Activated naive CD4-positive, alpha-beta T cell treated with Interleukin-2 at 50 U/mL for 16 hours (primary cell): ENCODE measurements at places on chromosomes 13 and 19.

DNA sequence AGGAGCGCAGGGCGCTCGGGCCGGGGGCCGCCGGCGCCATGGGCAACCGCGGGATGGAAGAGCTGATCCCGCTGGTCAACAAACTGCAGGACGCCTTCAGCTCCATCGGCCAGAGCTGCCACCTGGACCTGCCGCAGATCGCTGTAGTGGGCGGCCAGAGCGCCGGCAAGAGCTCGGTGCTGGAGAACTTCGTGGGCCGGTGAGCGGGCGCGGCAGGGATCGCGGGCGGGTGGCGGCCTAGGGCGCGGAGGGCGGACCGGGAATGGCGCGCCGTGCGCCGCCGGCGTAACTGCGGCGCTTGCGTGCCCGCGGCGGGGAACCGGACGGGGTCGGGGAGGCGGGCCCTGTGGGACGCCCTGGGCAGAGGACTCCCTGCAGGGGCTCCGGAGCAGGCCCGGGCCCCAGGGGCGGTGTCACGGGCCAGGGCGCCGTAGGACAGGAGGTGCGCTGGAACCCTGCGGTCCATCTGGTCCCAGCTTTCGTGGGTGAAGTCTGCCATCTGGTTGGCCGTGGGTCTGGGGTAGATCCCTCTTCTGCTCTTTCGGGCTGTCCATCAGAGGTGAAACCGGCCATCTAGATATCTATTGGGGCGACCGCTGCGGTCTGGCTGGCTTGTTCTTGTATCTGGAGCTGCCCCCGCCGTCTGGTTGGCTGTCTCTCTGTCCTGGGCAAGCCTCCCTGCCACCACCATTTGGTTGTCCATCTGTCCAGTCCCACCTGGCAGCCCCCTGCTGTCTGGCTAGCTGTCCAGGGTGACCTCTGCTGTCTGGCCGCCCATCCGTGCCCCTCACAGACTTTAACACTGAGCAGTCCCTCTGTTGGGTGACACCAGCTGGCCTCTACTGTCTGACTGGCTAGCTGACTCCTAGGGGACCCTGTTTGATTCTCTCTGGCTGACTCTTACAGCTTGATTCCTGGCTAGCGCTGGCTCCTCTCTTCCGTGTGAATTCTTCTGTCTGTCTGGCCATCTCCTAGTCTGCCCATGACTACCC lies 622 bp downstream of the DNM2 start:
- DNase-seq, result peak; percentile 64

- no peak for DNase-seq
Measured at GRCh38 chr19:4183967-4184717, 1.7 kb downstream of the ANKRD24 start.

DNA sequence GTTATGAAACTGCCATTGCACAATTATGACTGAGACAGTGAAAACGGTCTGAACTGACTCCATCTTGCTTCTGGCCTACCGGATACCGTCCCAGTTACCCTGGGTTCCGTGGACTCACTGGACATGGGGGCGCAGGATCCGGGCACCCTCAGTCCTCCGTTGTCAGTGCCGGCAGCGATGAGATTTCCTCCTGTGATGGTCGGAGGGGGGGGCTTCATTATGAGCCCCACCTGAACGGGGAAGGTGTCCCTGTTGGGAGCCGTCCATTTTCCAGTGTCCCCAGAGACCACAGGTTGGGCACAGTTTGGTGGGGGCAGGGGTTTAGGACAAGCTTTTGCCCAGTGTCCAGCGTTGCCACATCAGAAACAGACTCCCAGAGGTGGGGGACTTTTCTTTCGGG lies 23.4 kb downstream of the TMEM255B start:
- DNase-seq, result no peak

GRCh38 chr19:54902061-54902460 lies 3.9 kb upstream of the NCR1 start:
- no peak for DNase-seq

DNA sequence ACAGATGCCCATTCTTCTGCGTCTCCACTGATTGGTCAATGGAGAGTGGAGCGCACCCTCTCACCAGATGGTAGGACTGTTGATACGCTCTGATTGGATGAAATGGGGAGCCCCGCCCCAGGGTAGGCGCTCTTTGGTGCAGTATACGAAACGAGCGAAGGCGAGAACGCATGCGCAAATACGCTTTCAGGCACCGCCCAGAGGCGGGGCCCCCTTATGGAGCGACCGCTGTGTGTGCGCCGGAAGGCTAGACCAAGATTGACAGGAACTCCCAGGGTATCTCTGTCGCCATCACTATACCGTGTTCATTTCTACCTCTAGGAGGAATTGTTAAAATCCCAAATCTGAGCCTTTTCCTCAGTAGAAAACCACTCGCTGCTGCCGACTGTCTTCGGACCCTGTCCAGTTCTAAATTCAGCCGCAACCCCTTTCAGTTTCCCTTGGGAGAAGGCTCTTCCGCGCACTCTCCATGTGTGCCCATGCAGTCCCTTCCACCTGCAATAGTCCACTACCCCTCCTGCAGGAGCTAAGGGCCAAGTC lies 720 bp upstream of the HNRNPL start:
- DNase-seq, result no peak

GRCh38 chr13:25766576-25766975 lies 285.2 kb downstream of the SHISA2 start:
- DNase-seq, result no peak

DNA sequence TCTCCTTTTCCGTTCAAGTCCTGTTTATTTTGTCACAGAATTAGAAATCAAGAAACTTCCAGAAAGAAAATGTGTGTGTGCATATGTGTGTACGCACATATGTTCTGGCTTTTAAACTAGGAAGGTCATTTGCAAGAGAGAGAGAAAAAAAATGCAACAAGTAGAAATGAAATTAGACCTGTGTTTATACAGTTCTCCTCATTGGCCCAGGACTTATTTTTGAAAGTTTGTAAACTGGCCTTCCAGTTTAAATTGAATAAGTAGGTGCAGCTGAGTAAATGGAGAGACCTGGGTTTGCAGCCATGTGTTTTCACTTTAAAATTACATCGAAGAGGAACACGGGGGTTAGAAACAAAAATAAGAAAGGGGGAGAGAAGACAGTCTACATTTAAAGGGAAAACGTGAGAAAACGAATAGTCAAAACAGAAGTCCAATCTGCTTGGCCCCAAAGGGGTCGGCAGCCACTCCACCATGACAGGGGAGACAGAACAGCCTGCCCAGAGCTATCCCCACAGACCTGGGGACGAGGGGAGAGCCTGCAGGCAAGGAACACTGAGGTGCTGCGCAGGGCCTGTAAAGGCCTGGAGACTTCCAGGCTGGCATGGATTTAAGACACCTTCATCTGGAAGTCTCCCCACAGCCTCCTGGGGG lies 216.8 kb upstream of the MAB21L1 start:
- DNase-seq, result no peak

DNA sequence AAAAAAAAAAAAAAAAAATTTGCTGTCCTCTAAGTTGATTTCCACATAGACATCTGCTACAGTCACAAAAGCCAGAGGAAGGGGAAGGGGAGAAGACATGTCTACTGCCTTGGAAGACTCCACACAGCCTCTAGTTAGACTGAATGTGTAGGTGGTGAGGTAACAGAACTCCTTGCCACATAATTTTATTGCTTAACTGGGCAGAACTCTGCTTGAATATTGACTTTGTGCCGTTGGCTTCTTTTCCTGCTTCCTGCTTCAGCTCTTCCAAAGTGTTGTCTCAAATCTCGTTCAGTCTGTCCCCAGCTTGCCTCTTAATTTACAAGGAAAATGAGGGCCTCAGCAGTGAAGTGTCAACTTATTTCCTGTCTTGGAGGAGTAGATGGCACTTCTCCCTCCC lies 37.1 kb downstream of the ESD start:
- DNase-seq, result no peak

GRCh38 chr19:50331221-50331993 lies 2.2 kb upstream of the KCNC3 start:
- no peak for DNase-seq

- no peak for DNase-seq
Measured at GRCh38 chr19:37999309-38000213, 92.6 kb downstream of the SIPA1L3 start.

DNA sequence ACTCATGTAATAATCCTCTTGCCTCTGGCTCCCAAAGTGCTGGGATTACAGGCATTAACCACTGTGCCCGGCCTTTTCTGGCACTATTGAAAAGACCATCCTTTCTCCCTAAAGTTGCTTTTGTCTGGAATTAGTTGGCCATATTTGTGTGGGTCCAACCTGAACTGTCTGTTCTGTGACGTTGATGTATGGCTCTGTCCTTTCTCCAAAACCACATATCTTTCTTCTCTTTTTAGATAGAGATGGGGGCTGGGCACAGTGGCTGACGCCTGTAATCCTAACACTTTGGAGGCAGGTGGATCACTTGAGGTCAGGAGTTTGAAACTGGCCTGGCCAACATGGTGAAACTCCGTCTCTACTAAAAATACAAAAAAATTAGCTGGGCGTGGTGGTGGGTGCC lies 17.9 kb downstream of the DNM2 start:
- no peak for DNase-seq

DNA sequence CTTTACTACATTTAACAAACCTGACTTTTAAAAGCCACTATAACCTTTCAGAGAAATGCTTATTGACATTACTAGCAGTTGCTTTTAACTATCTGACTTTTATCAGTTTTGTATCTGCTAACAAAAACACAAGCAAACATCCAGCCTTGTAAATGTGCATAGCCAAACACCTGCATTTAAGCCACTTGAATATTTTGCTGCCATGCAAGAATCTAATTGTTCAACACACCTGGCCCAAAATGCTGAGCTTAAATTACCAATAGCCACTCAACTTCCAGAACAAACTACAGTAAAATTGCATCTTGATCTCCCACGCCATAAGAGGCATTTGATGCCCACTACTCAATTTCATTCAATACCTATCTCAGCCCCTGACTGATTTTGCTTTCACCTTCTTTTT lies 9.3 kb downstream of the ZIC5 start:
- DNase-seq, result no peak

- DNase-seq, result no peak
Measured at GRCh38 chr13:98751367-98751782, 1.1 kb downstream of the SLC15A1 start.

DNA sequence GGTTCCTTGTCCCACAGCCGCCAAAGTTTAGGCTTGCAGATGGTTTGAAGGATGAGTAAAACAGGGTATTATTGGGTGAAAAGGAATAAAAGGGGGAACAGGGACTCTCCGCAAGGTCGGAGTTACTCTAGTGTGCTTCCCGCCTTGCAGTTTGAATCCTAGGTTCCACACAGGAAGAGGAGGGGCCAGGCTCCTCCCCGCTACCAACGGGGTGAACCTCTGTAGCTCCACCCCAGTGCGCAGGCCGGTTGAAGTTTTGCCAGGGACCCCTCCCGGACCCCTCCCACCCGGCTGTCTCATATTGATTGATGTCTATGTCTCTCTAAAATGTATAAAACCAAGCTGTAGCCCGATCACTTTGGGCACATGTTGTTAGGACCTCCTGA lies 11.6 kb upstream of the GTF2F2 start:
- DNase-seq, result no peak

- no peak for DNase-seq
Measured at GRCh38 chr13:98456413-98456845, 120.5 kb downstream of the STK24 start.

DNA sequence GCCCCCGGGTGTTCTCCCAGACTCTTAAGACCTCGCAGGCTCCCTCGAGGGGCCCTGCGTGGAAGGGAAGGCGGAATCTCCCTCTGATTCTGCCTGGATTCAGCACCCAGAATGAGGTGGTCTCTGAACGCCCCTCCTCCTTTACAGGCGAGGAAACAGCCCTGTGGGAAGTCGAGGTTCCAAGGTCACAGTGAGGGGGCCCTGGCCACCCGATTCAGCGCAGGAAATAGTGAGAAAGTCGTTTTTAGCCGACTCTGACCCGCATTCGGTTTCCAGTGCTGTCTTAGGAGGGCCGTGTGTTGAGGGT lies 1.1 kb downstream of the BSG start:
- DNase-seq, result no peak

GRCh38 chr19:892894-893689 lies at the start of the genes MED16 and RNU6-9:
TSS of gene MED16 (minus strand) at chr19:893187. CDS start at chr19:891131, 2,056 bp downstream.
TSS of gene RNU6-9 (plus strand) at chr19:893484.
- DNase-seq, result peak; percentile 89

DNA sequence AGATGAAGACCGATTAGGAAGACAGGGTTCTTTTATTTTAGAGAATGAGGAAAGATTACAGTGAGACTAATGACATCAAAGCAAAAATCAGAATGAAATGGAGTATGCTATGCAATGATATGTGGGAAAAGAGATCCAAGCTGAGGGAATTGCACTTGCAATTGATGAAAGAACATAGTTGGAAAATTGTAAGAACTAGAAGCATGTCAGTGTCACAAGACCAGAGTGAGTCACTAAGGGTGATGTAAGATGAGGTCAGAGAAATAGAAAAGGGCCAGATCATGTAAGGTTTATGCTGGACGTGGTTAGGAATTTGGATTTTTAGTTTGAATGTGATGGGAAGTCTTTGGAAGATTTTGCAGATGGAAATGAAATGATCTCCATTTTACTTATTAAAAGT lies 1937.3 kb downstream of the OLFM4 start:
- DNase-seq, result no peak

- no peak for DNase-seq
Measured at GRCh38 chr19:4703671-4704316, 19.8 kb downstream of the DPP9 start.

DNA sequence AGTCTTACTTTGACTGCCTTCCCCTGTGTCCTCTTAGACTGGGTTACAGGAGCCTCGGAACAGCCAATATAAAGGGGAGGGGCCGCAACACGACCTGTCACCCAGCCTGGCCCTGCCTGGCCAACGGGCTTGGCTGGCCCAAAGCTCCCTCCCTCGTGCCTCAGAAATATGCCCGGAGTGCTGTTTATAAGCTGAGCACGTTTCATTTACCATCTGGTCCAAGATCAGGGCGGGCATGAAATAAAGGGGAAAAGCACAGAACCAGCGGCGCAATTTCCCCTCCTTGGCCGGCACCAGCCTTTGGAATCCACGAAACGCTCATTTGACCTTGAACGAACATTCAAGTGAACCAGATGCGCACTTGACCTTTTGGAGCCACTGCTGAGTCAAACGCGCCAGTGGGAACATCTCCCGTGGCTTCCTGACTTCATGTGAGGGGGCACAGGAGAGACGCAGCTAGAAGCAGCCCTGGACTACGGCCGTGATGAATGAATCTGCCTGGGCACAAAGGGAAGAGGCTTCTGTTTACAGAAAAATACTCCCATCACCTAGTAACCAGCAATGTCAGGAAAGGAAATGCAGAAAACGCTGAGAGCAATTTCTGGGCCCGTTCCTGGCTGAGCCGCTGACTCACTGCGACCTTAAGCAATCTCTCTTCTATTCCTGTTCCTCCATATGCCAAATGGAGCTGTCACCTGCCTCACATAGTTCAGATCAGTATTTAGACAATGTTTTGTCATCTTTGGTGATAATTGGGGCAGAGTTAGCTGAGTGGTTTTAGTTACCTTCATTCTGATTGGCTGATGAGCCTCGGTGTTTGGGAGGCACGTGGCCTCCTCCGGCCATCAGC lies 53.3 kb downstream of the RFX2 start:
- no peak for DNase-seq

- DNase-seq, result no peak
Measured at GRCh38 chr13:76635232-76636230, 250.7 kb downstream of the KCTD12 start.

DNA sequence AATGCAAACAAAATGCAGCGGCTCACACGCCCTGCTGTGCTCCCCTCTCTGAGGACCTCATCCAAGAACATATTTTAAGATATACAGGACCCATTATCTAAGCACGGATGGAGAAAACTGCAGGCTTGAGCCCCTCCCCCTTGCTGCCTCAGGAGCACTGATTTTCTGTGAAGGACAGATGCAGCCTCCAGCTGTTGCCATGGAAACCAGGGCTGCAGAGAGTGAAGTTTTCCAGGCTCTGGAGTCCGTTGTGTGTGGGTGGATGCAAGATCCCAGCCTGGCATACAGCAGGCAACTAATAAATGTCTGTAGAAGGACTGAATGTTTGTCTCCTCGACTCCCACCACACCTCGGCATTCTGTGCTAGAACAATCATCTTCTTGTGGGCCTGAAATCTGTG lies 105.6 kb upstream of the PEG3 start:
- no peak for DNase-seq

GRCh38 chr13:46717275-46717674 lies 79.7 kb downstream of the ESD start:
- no peak for DNase-seq
